NCI-H460 (cell line): ENCODE measurements at places on chromosomes 1 and 21.

- DNase-seq: no peak
Observed at GRCh38 chr1:37068897-37069296, 34.6 kb upstream of the GRIK3 start.

DNA sequence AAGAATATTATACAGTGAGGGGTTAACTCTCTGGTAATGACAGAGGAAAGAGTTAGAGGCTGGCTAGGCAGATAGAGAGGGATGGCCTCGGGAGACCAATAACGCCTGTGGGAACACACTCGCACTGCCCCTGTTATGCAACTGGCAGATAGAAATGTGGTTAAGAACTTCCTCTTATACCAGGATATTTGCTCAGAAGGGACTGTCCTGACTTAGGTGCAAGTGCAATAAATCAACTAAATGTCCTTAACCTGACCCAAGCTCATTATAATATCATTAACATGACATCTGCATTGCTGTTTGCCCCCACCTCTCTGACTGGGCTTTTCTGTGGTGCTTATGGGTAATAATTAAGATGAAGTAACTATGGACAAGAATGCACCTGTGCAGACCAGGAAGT, 1518.0 kb downstream of the NCAM2 start:
- no peak for DNase-seq

DNA sequence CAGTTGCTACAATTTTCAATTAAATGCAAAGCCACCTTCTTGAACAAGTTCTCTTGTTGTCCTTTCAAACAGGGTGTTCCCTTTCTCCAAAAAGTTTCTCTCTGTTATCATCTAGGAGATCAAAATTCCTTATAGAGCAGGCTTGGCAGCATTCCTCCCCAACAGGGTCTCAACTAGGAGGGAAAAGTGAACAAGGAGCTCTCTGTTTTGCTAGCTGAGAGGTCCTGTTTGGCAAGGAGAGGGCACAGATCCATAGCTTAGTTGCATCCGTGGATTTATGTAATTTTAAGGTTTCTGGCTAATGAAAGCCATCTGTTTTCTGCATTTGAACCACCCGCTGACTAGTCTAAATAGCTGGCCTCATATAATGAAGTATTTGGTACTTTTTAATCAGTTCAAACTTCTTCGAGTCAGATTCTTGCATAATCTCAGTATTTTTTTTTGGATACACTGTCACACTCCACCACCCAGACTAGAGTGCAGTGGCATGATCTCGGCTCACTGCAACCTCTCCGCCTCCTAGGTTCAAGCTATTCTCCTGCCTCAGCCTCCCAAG, 54.0 kb downstream of the APP start:
- DNase-seq: no peak

DNA sequence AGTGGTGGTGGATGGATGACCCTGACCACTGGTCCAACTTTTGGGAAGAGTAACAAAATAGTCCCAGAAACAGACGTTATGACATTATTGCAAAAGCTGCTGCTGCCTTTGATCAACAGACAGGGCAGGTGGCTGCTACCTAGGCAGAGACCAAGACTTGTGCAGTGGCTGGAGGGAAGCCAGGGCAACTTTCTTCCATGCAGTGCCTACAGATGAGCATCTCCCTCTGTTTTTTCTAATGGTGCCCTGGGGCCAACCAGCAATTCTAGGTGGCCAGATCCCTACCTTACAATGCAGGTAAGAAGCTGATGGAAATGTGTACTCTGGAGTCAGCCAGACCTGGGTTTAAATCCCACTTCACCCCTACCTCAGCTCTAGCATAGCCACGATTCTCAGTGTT, 283.1 kb upstream of the POU3F1 start:
- no peak for DNase-seq

GRCh38 chr1:54294887-54295286, 94.9 kb downstream of the MRPL37 start:
- DNase-seq: no peak

- no peak for DNase-seq
Observed at GRCh38 chr1:239913141-239913585, 178.5 kb upstream of the FMN2 start.

GRCh38 chr1:229887043-229887822, 179.8 kb upstream of the GALNT2 start:
- no peak for DNase-seq

DNA sequence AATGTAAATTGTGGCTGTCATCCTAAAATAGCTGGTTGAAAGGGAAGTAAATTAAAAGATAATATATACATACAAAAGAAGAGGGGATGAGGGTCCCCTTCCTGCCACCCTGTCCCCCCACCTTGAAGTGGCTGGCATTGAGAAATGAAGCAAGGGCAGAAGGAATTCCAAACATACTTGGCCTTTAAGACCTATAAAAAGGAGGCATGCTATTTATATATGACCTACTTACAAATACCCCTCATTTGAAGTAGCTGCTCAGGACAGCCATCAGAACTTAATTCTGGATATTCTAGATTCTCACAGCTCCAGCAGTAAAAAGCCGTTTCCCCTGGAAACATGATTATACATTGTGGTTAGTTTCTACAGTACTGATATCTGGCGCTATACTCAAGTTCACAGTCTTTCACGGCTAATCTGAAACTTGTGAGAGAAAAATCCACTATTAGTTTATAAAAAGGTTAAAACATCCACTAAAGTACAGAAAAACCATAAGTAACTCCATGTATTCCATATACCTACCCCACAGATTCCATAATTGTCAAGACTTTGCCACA, 9.6 kb upstream of the MAP10 start:
- no peak for DNase-seq

- no peak for DNase-seq
Observed at GRCh38 chr1:116228511-116228910, 117.3 kb downstream of the MAB21L3 start.
